Activated T-helper 2 cell treated with anti-CD3 and anti-CD28 coated beads, Interferon-gamma antibody, Interleukin-2, Interleukin-4, amounts not matched to agents 10 μg/mL and 5 μg/mL and 100 μg/mL, durations not matched to agents 14 hours and 24 hours and 36 hours (primary cell): ENCODE measurements at places on chromosomes 6 and 20. TPM values are rescaled to one million over a fixed set of nuclear protein-coding genes. Genes with fewer than 3 reads are reported as not detected.

EEF1E1 gene
- 83.1 and 87.3 TPM in 2 replicates for total RNA-seq

SLC4A11 gene
- 1.6 and 2.5 TPM in 2 replicates for total RNA-seq

- DNase-seq = no peak
Observed at GRCh38 chr20:63463400-63464288, 8.8 kb downstream of the KCNQ2 start.

SLC17A2 gene
- 0.41 and 0.55 TPM in 2 replicates for total RNA-seq

DNA sequence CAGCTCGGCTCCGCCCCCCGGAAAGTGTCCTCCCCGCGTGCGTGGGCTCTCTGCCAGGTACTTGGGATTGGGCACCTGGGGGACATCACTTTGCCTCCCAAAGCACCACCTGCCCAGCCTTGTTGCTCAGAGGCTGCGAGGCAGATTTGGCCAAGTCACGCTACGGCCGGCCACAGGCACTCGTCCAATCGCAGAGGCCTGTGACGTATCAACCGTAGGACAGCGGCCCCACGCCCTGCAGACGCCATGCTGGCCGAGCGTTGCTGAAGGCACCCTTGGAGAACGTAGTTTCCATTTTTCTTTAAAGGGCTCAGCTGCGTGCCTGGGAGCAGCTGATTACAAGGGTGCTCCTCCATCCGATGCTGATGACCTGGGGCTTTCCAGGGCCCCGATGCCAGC is 3.1 kb downstream of the NTSR1 start:
- DNase-seq = no peak

- no peak for DNase-seq
Observed at GRCh38 chr20:45017857-45018256, 51.5 kb downstream of the STK4 start.
